Inflammatory macrophage treated with lipopolysaccharide for 4 hours (primary cell): ENCODE measurements at places on chromosomes 5 and 9.

GRCh38 chr5:151288180-151288579 is 15.4 kb downstream of the SLC36A3 start:
- no peak for DNase-seq

DNA sequence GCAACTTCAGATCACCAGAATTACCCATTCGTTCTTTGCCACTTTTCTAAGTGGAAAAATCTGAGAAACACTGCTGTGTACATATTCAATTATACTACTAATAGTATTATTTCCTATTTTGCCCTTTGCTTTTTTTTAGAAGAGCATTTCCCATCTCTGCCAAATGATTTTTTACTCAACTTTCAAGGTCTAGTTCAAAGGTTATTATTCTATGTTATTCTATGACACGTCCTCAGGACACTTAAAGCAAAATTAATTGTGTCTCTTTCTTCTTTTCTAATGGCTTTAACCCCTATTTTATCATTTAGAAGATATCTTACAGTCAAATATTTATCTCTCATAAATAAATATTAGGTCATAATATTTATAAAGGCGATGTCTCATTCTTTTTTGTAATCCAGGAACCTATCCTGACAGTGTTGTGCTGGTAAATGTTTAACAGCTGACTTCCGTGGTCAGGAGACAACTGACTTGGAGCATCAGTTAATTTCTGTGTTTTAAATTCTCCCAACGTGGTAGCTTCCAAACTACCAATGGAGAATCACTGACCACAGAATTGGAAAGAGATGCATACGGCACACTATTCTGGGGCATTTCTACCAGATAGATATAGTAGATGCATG is 375.2 kb downstream of the ARRDC3 start:
- DNase-seq: no peak

GRCh38 chr9:132409828-132410528 is at the start of gene CFAP77:
CFAP77 (plus strand) TSS chr9:132410211; CDS start chr9:132410272, 61 bp downstream.
- DNase-seq: peak; percentile 38

GRCh38 chr9:114988962-114989599 is 58.7 kb upstream of the TNFSF8 start:
- peak; percentile 85 for DNase-seq

- no peak for DNase-seq
Measured at GRCh38 chr9:135204177-135204576, 116.7 kb downstream of the OLFM1 start.

DNA sequence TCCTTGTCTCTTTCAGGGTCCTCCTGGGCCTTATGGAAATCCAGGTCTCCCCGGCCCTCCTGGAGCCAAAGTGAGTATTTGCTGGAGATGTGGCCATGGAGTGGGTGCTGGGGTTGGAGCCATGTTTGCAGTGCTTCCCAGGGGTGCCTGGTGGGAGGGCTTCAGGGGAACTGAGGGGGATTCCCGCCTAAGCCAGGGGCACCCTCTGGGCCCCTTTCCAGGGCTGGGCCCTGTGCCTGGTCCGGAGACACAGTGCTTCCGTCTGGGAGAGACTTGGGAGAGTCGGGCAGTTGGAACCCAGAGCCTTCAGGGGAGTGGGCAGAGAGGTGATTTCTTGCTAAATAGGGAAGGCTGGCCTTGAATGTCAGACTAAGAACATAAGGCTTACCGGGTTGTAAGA is 27.7 kb downstream of the COL27A1 start:
- DNase-seq: no peak

GRCh38 chr5:135386886-135387628 is 12.0 kb downstream of the MACROH2A1 start:
- DNase-seq: peak; percentile 90
